ENCODE measurements at places on chromosomes 6 and 20. TPM values are rescaled to one million over a fixed set of nuclear protein-coding genes. Genes with fewer than 3 reads are reported as not detected.

Gene SMPDL3A
- 6.3 TPM for total RNA-seq

Gene RIPPLY2
- total RNA-seq, result not detected

Gene PBOV1
- total RNA-seq, result not detected

Gene TRIM10
- not detected for total RNA-seq

Gene MAS1
- total RNA-seq, result not detected

Gene PSORS1C1
- total RNA-seq, result 0.38 TPM

Gene VGLL2
- total RNA-seq, result not detected

Gene GPLD1
- total RNA-seq, result 1.8 TPM

Gene SLC26A8
- total RNA-seq, result not detected

Gene GGTLC1
- not detected for total RNA-seq

Gene SEC23B
- total RNA-seq, result 84.5 TPM

Gene BPIFA1
- total RNA-seq, result not detected

Gene C20orf144
- not detected for total RNA-seq

Gene TGM3
- total RNA-seq, result not detected

Gene BPIFB2
- not detected for total RNA-seq

Gene HFE
- total RNA-seq, result 2.6 TPM

Gene SASH1
- 13.8 TPM for total RNA-seq

Gene DUSP15
- 4.5 TPM for total RNA-seq

Gene HDGFL1
- total RNA-seq, result not detected

Gene C4B
- total RNA-seq, result 2.3 TPM

Gene CEP162
- 6.3 TPM for total RNA-seq

Gene CD24
- 578 TPM for total RNA-seq

Gene POFUT1
- 44.3 TPM for total RNA-seq

Gene SIRT5
- 11.0 TPM for total RNA-seq

Gene VWA7
- 1.5 TPM for total RNA-seq

Gene PAK5
- 0.17 TPM for total RNA-seq

Gene TMEM151B
- 0.21 TPM for total RNA-seq

Gene MTHFD1L
- total RNA-seq, result 116 TPM

Gene DEFB113
- not detected for total RNA-seq

Gene MYLK2
- total RNA-seq, result 1.8 TPM

Gene CRISP3
- not detected for total RNA-seq

Gene C20orf202
- total RNA-seq, result not detected

Gene RSPO3
- 1.9 TPM for total RNA-seq

Gene MAP7
- 17.6 TPM for total RNA-seq

Gene HLA-DQB1
- 24.5 TPM for total RNA-seq

Gene MAS1L
- total RNA-seq, result not detected

Gene CCN5
- total RNA-seq, result not detected

Gene RALGAPB
- 32.9 TPM for total RNA-seq

Gene MBOAT1
- 7.1 TPM for total RNA-seq

All from kidney epithelial cell (primary cell).